ENCODE measurements at places on chromosomes 1 and 21.

- DNase-seq = no peak
These were observed 326.1 kb upstream of the BEND5 start for GRCh38 chr1:49102752-49103151.

DNA sequence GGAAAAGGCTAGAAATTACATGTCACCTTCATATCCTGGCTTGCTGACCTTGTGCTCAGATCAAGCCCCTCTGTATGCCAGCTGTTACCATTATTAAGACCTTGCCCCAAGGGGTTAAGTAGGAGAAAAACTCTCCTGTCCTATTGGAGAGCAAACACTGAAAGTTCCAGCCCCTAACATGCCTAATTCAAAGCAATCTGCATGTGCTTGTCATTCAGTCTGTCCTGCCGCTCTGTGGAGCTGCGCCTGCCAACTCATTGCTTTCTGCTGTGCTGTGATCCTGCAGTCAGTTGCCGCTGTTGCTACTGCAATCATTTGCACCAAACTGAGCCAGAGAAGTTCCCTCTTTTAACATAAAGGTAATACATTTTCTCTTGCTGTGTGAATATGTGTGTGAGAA, 113.4 kb downstream of the DISP1 start:
- DNase-seq = no peak

DNA sequence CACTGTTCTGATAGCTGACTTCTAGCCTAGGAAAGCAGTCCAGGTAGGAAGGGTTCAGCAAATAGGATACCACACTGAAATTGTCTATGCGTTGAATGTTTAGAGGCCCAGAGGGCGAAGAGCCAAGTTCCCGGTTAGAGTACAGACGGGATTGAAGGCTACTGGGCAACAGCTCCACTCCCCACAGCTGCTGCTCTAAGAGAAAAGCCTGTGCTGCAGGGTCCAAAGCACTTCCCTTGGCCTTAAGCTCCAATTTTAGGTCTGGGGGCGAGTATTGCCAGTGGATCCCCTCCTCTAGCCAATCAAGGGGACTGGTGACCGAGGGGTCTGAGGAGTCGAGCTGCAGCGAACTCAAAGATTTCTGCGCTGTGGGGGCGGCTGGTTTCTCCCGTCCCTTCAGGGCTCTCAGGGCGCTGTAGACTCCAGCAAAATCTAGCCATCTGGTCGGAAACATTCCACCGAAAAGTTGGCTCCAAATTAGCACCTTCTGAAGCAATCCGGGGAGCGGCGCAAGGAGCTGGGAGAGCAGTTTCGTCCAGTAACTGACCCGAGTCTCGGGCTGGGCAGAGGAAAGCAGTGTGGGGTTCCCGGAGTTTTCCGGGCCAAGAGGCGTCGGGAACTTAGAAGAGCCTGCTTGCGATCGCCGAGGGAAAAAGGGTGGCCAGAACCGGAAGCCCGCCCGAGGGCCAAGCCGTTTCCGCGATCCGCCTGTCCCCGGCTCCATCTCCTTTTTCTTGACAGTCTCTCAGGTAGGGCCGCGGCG, 748 bp downstream of the PPP1R15B start:
- peak; percentile 19 for DNase-seq

- no peak for DNase-seq
These were observed 74.9 kb downstream of the CCDC18 start for GRCh38 chr1:93255222-93256079.

- peak; percentile 72 for DNase-seq
These were observed 197.9 kb upstream of the SGIP1 start for GRCh38 chr1:66335859-66336640.
